ENCODE measurements at places on chromosomes 7 and 10.

DNA sequence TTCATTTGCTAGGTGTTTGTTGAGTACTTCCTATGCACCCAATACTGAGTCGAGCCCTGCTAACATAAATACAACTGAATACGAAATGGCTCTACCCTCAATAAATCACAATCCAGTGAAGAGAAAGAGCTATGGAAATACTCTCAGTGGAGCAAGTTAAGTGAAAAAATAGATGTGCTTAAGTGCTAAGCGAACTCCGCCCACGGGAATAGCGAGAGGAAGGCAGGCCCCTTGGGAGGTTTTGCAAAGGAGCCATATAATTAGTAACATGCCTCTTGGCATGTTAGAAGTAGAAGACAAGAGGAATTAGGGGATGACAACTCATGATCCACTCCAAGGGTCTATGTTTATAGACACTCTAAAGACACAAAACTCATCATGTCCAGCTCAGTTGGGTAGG is 42.8 kb upstream of the TSPAN33 start:
- ATAC-seq = no peak

GRCh38 chr10:60735244-60735643 is 43.0 kb upstream of the CDK1 start:
- no peak for ATAC-seq

DNA sequence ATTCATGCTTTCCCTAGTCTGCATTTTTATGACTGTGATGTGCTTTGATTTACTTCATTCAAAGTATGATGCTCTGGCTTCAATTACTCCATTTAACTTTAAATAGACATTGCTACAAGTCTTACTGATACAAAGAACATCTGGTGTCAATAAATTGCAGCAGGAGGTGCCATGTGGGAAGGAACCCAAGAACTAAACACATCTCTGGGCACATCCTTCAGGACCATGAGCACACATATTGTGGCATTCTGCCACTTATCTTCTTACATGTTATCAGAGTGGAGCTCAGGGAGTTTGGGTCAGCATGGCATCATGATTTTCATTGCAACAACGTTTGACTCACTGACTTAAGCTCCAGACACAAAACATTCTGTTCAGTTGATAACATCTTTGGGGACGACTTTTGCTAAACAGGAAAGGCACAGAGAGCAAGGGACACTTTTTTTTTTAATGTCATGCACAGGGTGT is 227.0 kb downstream of the DKK1 start:
- ATAC-seq = no peak

GRCh38 chr10:21811245-21811585 is 192.3 kb downstream of the DNAJC1 start:
- ATAC-seq = no peak

- ATAC-seq = no peak
Measured at GRCh38 chr10:63173468-63174232, 40.5 kb downstream of the NRBF2 start.

DNA sequence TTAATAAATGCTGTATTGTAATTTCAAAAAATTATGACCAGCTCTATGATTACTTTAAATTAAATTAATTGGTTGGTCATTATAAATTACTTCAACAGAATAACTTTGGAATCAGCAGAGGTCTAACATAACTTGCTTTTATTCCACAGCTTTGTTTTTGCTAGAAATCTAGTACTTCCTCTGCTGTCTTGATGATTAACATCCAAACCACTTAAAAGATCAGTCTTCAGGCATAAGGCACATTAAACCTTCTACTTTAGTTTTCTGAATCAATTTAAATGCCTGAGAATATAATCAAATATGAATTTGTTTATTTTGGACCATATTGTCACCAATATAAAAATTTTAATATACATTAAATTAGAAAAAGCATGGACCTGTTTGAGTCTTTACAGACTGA is 465.3 kb downstream of the ARL4A start:
- no peak for ATAC-seq

- no peak for ATAC-seq
Measured at GRCh38 chr10:99784727-99785441, 2.4 kb downstream of the ABCC2 start.

DNA sequence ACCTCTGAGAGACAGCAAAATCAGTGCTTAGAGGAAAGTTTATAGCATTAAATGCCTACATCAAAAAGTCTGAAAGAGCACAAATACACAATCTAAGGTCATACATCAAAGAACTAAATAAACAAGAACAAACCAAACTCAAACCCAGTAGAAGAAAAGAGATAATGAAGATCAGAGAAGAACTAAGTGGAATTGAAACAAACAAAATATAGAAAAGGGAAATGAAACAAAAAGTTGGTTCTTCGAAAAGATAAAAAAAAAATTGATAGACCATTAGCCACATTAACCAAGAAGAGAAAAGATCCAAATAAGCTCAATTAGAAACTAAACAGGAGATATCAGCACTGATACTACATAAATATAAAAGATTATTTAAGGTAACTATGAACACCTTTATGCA is 280.0 kb upstream of the NRG3 start:
- no peak for ATAC-seq

DNA sequence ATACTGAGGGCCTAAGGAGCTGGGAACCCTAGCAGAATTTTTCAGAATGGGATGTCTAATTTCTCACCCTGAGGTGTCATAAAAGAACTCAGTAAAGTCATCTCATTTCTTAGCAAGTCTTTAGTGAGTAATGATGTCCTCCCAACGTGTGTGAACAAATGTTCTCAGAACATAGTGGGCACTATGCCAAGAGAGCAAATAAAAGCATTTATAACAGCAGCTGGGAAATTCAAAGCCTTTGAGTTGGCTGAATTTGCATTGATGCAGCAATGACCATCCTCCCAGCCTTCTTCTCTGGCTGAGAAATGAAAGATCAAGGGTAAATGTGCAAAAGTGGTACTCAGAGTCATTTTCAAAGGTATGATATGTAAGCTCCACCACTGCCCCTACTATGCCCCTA is 109.4 kb downstream of the FAM107B start:
- peak; percentile 24 for ATAC-seq

- ATAC-seq = no peak
Measured at GRCh38 chr7:16841681-16842080, 36.9 kb upstream of the AGR2 start.

DNA sequence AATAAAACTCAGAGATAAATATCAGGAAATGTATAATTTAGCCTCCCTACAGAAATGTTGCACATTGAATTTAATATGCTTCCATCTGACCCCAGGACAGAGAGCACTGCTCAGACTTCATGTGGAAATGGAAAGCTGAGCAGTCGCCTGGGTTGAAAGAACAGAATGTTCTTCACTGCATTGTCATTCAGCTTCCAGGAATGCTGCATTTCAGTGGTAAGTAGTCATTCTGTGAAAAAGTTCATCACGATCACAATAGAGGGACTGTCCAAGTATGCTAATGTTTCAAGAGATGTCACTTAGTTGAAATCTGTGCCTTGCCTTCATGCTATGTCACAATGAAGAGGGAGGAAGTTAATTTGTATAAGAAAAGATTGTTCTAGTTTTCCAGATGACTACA is 147.3 kb downstream of the NRCAM start:
- peak; percentile 81 for ATAC-seq

DNA sequence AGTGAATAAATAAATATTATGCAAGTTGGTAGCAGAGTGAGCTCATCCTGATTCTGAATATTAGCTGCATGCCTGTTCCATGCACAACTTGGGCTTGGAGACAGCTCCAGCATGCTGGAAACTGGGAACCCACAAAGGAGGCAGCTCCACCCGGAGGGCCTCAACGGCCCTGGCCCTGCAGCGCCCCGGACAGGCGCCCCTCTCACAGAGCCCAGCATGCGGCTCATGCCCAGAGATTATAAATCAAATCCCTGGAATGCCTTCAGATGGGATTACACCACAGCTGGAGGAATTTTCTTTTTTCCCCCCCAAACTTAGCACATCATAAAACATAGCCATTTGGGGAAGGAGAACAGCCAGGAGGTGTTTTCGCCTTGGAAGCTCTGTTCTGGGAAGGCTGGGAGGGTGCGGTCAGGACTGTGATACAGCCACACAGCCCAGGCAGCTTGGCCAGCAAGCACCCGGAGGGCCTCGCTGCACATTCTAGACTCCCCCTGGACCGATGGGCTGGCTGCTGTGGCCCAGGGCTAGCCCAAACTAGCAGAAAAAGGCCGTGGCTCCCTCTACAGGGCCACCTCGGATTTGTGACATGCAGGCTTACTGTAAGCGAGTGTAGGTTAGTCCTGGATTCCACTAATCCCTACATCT is 102.4 kb downstream of the PTPN20 start:
- ATAC-seq = no peak

GRCh38 chr7:29434380-29434768 is 129.3 kb upstream of the PRR15 start:
- ATAC-seq = no peak

DNA sequence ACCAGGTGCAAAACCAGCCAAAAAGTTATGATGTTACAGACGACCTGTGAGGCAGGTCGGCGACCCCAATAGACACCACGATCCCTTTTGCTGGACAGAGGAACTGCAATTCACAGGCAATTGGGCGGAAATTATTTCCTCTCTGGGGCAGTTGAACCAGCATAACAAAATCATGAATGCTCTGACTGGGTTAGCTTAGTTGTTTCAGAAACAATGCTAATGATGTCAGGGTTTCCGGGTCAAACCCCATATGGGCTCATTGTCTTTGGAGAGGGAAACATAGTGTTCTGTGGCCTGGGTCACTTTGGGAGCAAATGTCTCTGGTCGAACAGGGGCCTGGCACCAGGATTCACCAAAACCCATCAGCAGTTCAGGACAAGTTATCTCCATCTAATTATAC is 669.1 kb upstream of the NRP1 start:
- no peak for ATAC-seq

- no peak for ATAC-seq
Measured at GRCh38 chr10:5904227-5904626, 14.2 kb downstream of the FBH1 start.

GRCh38 chr10:89645742-89646172 is 715 bp upstream of the PANK1 start:
- ATAC-seq = no peak

GRCh38 chr7:75915416-75916156 is 631 bp downstream of the POR start:
- ATAC-seq = peak; percentile 3

- ATAC-seq = no peak
Measured at GRCh38 chr7:38321515-38321944, 48.1 kb upstream of the TARP start.
